T-cell (primary cell): ENCODE measurements at places on chromosomes 2 and 18.

DNA sequence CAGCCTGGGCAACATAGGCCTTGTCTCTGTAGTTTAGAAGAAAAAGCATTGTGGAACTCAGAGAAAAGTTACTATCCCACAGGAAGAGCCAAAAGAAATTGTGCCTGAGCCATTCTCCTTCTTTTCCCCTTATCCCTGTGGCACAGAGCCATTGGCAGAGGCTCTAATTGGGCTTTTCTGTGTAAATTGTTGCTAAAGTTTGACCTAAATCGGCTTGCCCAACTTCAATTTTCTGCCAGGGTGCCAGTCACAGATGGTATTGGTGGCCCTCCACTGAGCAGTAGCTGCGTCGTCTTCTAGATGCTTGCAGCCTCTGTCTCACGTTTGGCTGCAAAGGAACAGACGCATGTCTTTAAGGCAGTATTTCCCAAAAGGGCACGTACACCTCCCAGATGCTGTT is 30.3 kb downstream of the ZNF532 start:
- DNase-seq = no peak
- H3K27ac ChIP-seq = no peak overlapping the region
- H3K27me3 ChIP-seq = peaks cover 3% of the 10 kb centered on the region
- H3K36me3 ChIP-seq = no peaks in the 10 kb centered on the region
- no peak overlapping the region for H3K4me3 ChIP-seq

DNA sequence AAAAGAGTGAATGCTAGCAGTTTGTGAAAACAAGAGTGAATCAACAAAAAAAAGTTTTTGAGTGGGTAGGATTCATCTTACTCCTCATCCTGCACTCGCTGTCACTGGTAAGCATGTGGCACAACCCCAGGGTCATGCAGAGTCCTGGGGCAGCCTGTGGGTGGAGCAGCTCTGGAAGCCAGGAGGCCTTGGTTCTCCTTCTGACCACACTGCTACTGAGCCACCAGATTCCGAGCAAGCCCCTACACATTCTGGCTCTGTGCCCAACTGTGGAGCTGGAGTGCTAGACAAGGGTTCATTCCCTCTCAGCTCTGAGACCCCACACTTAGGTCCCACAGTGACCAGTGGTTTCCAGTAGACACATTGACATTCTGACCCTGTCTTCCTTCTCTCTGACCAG is 670.6 kb downstream of the BCL11A start:
- no peak for DNase-seq
- H3K27ac ChIP-seq = no peak overlapping the region
- no peaks in the 10 kb centered on the region for H3K36me3 ChIP-seq
- peaks cover 19% of the 10 kb centered on the region for H3K4me1 ChIP-seq
- no peaks in the 10 kb centered on the region for H3K27me3 ChIP-seq

DNA sequence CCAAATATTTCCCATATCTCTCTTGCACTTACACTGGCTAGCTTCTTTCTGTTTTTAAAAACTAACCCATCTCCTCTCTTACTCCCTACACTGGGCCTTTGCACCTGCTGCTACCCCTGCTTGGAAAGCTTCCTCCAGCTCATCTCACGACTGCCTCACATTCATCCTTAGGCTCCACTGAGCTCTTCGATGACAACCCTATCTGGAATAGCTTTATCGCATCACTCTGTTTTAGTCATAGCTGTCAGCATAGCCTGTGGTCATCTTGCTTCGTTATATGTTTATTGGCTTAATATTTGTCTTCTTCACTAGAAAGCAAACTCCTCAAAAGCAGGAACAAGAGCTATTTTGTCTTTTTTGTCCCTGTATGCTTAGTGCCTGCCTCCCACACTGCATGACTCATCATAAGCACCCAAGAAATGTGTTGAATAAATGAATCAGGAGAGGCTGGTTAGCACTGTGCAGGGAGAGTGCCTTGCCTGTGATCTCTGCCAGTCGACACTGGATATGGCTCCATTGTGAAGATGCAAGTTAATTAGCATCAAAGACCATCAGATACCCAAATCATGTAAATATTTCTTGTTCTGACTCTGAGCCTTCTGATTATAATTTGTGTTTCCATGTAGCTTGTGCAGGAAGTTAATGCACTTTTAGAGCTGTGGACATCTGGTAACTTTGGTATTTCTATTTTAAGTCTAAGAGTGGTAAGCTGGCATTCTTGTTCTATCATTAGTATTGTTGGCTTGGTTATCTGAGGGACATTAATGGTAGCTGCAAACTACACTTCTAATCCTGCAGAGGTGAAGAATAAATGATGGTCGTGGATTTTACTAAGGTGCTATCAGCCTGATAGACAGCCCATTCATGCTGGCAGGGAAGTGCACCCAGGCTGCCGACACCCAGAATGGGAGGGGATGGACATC is 10.3 kb upstream of the DYTN start:
- H3K4me3 ChIP-seq = no peak overlapping the region
- no peaks in the 10 kb centered on the region for H3K4me1 ChIP-seq
- H3K27ac ChIP-seq = no peak overlapping the region
- peaks cover 3% of the 10 kb centered on the region for H3K27me3 ChIP-seq
- H3K36me3 ChIP-seq = no peaks in the 10 kb centered on the region

DNA sequence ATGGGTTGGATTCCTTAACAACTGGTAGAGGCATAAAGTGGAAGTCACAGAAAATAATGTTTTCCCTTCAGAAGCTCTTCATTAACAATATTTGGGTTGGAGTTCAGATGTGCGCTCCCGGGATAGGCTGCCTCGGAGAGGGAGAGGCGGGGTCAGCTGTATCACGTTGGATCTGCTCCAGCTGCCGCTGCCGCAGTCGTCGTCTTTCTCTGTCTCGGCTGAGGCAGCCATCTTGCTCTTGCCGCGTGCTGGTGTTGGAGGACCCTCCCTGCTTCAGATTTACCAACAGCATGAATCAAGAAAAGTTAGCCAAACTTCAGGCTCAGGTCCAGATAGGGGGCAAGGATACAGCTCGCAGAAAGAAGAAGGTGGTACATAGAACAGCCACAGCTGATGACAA is 35.1 kb downstream of the TANC1 start:
- no peak overlapping the region for H3K4me3 ChIP-seq
- no peaks in the 10 kb centered on the region for H3K36me3 ChIP-seq
- H3K27me3 ChIP-seq = no peaks in the 10 kb centered on the region
- no peak for DNase-seq

GRCh38 chr2:199956062-199956380 is 639 bp downstream of the MAIP1 start:
- peak overlapping the region; percentile 65 for H3K27ac ChIP-seq
- H3K4me3 ChIP-seq = peak overlapping the region; percentile 98
- peaks cover 25% of the 10 kb centered on the region for H3K36me3 ChIP-seq
- peaks cover 28% of the 10 kb centered on the region for H3K4me1 ChIP-seq
- no peak for DNase-seq
- no peaks in the 10 kb centered on the region for H3K27me3 ChIP-seq

DNA sequence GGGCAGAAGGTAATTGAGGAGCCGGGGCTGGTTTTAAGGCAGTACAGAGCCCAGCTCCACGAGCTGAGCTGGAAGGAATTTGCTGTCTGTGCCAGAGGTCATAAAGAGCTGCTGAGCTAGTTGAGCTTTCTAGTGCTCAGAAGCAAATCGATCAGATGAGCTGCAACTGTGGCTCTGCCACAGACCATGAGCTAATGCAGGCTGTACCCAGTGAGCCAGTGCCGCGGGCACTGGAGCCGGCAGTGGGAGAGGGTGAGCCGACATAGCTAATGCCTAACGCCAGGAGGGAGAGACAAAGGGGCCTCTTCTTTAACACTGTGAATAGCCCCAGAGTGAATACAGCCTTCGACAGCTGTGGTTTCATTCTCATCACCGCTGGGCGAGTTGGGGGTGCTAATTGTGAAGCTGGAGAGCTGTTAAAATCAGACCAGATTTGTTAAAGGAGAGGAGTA is 410.1 kb upstream of the TCF4 start:
- no peak overlapping the region for H3K4me3 ChIP-seq
- no peaks in the 10 kb centered on the region for H3K36me3 ChIP-seq
- no peaks in the 10 kb centered on the region for H3K27me3 ChIP-seq
- no peak overlapping the region for H3K27ac ChIP-seq

- H3K27ac ChIP-seq = no peak overlapping the region
- no peak for DNase-seq
- no peaks in the 10 kb centered on the region for H3K4me1 ChIP-seq
- no peaks in the 10 kb centered on the region for H3K27me3 ChIP-seq
- H3K4me3 ChIP-seq = no peak overlapping the region
Observed at GRCh38 chr2:74092275-74092674, 55.4 kb downstream of the BOLA3 start.

- H3K27me3 ChIP-seq = no peaks in the 10 kb centered on the region
- no peak overlapping the region for H3K27ac ChIP-seq
- H3K4me1 ChIP-seq = peaks cover 8% of the 10 kb centered on the region
- no peak for DNase-seq
- no peaks in the 10 kb centered on the region for H3K36me3 ChIP-seq
Observed at GRCh38 chr2:65351234-65351947, 81.0 kb downstream of the SPRED2 start.

- H3K4me1 ChIP-seq = no peaks in the 10 kb centered on the region
- no peak for DNase-seq
- H3K27ac ChIP-seq = no peak overlapping the region
- no peaks in the 10 kb centered on the region for H3K36me3 ChIP-seq
- no peak overlapping the region for H3K4me3 ChIP-seq
Observed at GRCh38 chr2:117714745-117715417, 99.6 kb upstream of the DDX18 start.

GRCh38 chr2:120034621-120035020 is 21.7 kb downstream of the EPB41L5 start:
- no peaks in the 10 kb centered on the region for H3K4me1 ChIP-seq
- no peaks in the 10 kb centered on the region for H3K36me3 ChIP-seq
- no peaks in the 10 kb centered on the region for H3K27me3 ChIP-seq

GRCh38 chr2:121266543-121267106 is 18.4 kb downstream of the TFCP2L1 start:
- H3K36me3 ChIP-seq = no peaks in the 10 kb centered on the region
- no peaks in the 10 kb centered on the region for H3K4me1 ChIP-seq
- H3K27me3 ChIP-seq = peaks cover 6% of the 10 kb centered on the region
- DNase-seq = no peak
- H3K4me3 ChIP-seq = no peak overlapping the region
- H3K27ac ChIP-seq = no peak overlapping the region

GRCh38 chr2:38387887-38388286 is 10.8 kb upstream of the ATL2 start:
- H3K27ac ChIP-seq = no peak overlapping the region
- DNase-seq = no peak
- H3K4me3 ChIP-seq = no peak overlapping the region
- peaks cover 16% of the 10 kb centered on the region for H3K4me1 ChIP-seq

- peak; percentile 7 for DNase-seq
- no peak overlapping the region for H3K27ac ChIP-seq
- H3K36me3 ChIP-seq = no peaks in the 10 kb centered on the region
Observed at GRCh38 chr2:3633089-3633981, 24.7 kb upstream of the ALLC start.

GRCh38 chr2:97914691-97915213 is 81.0 kb downstream of the TMEM131 start:
- no peak for DNase-seq
- H3K4me3 ChIP-seq = no peak overlapping the region
- H3K36me3 ChIP-seq = peaks cover under 1% of the 10 kb centered on the region
- H3K27ac ChIP-seq = no peak overlapping the region

DNA sequence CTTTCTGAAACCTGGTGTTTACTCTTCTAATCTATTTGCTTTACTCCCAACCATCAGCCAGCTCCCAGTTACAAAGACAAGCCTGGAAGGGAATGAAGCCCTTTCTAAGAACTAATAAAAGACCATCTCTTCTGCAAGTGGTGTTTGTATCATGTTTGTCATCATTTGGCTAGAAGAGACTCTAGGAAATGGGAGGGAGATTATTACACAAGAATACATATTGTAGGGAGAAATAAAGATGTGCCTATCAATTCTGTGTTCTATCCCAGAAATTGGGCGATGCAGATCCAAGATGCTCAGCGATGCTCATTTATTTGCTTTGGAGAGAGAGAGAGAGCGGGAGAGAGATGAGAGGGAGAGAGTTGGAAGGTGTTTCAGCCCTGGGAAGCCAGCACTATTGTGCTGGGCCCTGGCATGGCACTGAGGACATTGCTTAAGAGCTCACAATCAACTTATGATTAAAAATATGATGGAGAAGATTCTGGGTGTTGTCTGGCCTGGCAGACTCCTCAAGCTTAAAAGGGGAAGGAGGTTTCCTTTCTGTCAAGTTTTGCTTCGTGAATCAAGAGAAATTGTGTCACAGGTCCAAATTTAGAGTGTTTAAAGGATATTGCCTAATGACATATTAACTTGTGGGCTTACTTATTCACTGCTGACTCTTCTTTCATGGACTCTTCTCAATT is 41.8 kb upstream of the AFF3 start:
- no peak overlapping the region for H3K27ac ChIP-seq
- no peaks in the 10 kb centered on the region for H3K27me3 ChIP-seq
- H3K36me3 ChIP-seq = no peaks in the 10 kb centered on the region
- no peak overlapping the region for H3K4me3 ChIP-seq
- H3K4me1 ChIP-seq = no peaks in the 10 kb centered on the region

GRCh38 chr2:53252115-53252514 is 515.5 kb upstream of the CHAC2 start:
- no peaks in the 10 kb centered on the region for H3K27me3 ChIP-seq
- H3K36me3 ChIP-seq = no peaks in the 10 kb centered on the region
- no peaks in the 10 kb centered on the region for H3K4me1 ChIP-seq

GRCh38 chr2:221097949-221098348 is 474.2 kb downstream of the EPHA4 start:
- H3K36me3 ChIP-seq = no peaks in the 10 kb centered on the region
- no peaks in the 10 kb centered on the region for H3K27me3 ChIP-seq
- no peak overlapping the region for H3K4me3 ChIP-seq

DNA sequence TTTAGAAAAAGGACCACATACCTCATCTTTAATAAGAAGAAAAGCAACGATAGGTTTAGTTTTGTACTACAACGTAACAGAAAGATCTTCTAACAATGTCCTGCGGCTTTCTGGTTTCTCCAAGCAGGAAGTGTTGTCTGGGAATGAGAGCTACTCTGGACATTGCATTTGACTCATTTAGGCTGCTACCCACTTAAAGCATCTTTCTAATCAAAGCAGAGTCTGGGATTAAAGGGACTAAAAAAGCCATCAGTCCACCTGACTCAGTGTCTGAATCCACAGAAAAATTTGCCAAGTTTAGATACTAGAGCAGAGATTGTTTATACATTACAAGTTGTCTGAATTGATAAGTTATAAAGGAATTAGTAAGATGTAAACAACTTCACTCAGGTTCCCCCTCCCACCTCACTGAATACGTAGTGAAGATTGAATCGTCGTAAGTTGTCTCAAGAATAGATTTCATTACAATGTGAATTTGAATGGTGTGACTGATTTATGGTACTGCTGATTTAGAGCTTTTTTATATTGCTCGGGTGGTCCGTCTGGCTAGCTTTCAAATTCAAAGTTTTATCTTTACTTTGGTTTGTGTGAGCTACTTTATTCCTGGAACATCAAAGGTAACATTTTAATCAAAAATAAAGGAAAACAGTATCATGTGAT is 70.2 kb upstream of the SMIM21 start:
- H3K27me3 ChIP-seq = no peaks in the 10 kb centered on the region
- H3K4me1 ChIP-seq = no peaks in the 10 kb centered on the region
- no peak overlapping the region for H3K27ac ChIP-seq
- H3K36me3 ChIP-seq = no peaks in the 10 kb centered on the region
- DNase-seq = no peak
